ENCODE measurements at places on chromosomes 7 and 10.

GRCh38 chr7:22670422-22670815 is 56.6 kb upstream of the IL6 start:
- no peak for DNase-seq

- no peak for DNase-seq
These were observed 283.1 kb upstream of the PITRM1 start for GRCh38 chr10:3455385-3456334.

DNA sequence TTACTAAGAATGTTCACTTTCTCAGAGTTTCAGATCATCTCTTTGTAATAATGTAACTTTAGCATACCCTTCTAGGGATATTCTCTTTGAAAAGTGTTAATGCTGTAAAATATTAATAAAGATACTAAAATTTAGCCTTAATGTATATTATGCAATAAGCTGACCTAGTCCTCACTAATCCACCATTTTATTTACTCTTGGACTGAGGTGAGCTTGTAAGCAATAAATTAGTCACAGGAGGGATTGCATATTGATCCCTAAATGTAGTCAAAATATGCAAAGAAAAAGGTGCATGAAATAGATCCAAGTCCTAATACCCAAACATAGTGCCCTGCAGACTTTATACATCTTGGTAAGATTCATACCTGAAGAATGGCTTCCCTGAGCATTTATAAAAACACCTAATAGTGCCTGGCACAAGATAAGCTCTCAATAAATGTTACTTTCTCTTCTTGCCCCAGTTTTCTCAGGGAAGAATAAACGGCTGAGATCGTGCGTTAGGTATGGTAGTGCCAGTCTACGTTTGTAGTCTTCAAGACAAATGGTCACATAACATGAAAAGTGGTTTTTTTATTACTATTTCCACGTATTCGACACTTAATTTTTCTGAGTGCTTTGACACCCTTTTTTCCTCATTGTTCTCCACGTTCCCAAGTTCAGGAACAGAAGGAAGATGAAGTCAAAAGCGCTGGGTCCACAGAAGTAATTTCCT is 14.3 kb downstream of the INSIG1 start:
- DNase-seq, result no peak

- no peak for DNase-seq
These were observed 42.6 kb downstream of the RSBN1L start for GRCh38 chr7:77738871-77739270.

DNA sequence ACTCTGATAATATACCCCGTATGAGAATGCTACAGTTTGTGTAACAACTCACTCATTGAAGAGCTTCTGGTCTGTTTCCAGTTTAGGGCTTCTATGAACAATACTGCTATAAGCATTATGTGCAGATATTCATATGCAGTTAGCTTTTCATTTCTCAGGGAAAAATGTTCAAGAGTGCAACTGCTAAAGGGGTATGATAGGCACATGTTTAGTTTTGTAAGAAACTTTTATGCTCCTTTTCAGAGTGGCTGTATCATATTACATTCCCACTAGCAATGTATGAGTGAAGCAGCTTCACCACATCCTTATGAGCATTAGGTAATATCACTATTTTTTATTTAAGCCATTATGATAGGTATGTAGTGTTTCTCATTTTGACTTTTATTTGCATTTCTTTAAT is 182.6 kb upstream of the CXCL12 start:
- DNase-seq, result no peak

DNA sequence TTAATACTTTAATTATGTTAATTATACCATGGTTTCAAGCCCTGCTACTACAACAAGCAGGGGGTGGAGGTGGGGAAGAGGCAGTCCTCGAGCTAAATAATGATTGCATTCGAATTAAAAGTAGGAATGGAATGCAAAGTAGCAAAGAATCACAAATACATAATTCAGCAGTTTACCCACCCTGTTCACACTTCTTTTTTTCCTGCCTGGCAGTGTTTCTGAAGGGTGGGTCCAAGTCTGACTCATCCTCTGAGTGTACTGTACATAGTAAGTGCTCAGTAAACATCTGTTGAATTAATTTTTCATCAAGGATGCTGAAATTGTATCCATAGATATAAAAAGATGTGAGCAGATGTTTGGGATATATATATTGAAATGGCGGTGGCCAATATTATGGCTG is 778.8 kb downstream of the LRMDA start:
- DNase-seq, result no peak

DNA sequence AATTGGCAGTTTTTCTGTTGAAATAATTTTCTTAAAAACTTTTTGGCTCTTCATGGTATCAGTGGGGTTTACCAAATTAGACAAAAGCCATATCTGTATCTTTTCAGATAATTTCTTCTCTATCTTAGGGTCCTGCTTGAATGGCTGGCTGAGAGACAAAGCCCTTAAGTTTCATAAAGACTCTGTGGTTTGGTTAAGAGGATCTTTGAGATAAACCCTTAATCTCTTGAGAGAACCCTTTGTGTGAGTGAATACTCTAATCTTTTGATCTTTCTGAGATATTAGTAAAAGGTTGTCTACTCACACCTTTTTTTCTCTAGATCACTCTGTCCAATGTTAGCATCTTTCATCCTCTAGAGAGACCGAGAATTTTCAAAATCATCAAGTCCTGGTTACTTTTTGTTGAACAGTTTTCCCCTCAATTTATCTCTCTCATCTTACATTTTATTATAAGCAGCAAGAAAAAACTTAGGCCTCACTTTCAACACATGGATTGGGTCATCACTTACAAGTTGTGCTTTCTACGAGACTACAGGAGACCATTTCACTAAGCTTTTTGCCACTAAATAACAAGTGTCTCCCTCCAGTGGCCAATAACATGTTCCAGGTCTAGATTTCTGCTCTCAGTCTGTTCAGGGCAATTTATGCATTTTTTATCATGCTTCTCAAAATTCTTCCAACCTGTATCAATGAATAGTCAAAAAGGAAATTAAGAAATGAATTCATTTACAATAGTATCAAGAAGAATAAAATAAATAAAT is 28.4 kb downstream of the DNAJC9 start:
- DNase-seq, result no peak

DNA sequence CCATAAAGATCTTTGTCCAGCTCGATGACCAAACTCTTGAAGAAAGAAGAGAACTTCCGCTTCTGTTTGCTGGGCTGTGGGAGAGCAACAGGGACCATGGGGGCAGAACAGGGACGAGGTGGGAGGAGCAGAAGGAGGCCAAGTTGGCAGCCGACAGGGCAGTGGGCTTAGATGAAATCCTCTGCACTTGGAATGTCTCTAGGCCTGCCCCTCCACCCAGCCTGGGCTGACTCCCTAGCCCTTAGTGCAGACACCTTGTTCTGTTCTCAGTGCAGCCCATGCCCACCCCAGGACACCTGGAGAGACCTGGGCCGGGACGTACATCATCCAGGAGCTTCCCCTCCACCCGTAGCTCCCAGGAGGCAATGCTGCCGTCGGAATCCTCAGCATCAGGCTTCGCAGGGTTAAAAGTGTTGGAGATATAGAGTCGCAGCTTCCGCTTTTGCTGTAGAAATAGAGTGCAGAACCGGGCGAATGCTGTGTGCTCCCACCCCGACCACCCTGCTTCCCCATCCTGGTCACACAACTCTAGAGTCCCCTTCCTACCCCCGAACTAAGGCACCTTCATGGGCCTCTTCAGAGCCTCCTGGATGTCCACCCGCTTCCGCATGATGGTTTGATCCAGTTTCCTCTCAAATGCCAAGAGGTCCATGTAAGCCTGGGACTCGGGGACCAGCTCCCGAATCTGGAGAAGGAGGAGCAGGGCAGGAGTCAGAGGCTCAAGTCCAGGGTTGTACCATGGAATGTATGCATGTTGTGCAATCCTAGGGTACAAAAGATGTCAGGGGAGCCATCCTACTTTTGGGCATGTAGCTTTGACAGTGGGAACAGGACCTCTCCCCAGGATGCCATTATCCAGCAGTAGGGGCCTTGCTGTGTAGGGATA is 6.1 kb downstream of the SMARCD3 start:
- DNase-seq, result no peak

GRCh38 chr10:103736763-103737162 is 118.6 kb downstream of the SH3PXD2A start:
- DNase-seq, result no peak

DNA sequence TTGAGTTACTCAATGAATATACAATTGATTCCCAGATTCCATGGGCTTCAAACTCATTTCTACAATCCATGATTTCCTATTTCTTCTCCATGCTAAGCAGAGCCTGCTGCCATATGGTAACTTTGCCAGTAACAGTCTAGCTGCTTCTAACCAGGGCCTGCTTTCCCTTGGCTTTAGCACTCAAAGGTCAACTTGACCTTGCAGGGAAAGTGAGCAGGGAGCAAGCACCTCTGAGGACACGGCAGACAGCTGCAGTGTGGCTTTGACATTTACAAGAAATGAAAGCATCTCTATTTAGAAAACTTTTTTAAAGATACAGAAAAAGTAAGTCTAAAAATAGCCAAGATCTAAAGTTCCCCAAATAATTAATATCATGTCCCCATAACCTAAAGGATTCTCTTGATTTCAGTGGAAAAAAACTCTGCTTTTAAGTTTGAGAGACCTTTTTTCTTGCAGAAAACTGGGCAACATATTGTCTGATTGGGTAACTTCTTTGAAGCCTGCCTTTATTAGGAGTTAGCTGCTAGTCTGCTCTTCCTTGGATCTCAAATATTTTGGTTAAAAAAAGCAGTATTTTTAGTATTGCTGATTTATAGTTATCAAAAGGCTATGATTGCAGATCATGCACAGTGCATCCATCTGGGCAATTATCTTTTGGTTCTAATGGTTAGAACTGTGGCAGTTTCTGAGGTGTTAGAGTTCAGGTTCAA is 257.9 kb downstream of the AHR start:
- peak; percentile 47 for DNase-seq

- DNase-seq, result no peak
These were observed 21.3 kb upstream of the CDK14 start for GRCh38 chr7:90574820-90575187.

GRCh38 chr7:85111761-85112160 is 75.1 kb downstream of the SEMA3D start:
- DNase-seq, result no peak

- no peak for DNase-seq
These were observed 868 bp downstream of the RFC2 start for GRCh38 chr7:74253331-74253730.

GRCh38 chr7:66265566-66265965 is 60.4 kb downstream of the TPST1 start:
- no peak for DNase-seq

DNA sequence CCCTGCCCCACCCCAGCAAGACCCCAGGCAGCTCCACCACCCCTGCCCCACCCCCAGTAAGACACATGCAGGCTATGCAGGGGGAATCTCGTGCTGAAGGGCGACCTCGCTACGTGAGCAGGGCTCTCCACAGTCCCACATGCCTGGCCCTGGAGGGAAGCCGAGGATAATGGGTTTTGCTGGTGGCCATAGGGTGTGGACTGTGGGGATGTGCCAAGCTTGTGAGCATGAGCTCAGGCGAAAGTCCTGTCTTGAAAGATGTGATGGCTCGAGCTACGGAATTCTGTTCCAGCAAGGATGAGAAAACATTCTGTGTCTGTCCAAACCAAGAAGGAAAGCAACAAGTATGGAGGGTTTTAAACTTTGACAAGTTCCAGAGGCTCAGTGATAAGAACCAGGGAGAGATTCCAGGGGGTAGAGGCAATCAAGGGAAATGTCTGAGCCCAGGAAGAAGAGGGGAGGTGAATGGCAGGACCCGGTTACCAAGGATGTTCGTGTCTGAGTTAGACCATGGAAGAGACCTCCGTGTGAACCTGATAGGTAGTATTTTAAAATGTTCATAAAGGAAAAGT is 63.1 kb downstream of the PYROXD2 start:
- no peak for DNase-seq

DNA sequence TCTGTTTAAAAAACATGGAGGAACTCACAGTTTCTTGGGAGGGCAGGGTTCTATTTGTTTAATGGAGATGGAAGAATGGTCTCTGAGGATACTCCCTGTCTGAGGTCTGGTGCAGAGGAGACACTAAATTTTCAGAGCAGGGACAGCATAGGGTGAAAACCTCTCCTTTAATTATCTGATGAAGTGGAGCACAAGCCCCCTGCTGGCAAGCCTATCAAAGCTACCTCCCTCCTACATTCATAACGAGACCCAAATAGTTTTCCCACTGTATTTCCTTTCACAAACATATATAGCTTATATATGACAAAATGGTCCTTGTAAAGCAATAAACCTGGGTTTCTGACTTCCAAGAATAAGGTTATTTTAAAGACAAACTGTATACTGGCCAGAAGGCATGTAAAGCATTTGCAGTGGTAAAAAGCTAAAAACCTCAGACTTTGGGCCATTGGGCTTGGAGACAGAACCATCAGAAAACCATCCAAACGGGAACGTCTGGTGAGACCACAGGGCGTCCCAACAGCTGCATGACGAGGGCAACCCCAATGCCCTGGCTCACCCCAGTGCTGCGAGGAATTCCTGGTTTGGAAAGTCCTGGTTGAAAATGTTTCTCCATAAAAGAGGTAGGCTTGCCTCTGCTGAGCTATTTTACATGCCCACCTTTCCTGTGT is 201.3 kb downstream of the FANK1 start:
- no peak for DNase-seq

DNA sequence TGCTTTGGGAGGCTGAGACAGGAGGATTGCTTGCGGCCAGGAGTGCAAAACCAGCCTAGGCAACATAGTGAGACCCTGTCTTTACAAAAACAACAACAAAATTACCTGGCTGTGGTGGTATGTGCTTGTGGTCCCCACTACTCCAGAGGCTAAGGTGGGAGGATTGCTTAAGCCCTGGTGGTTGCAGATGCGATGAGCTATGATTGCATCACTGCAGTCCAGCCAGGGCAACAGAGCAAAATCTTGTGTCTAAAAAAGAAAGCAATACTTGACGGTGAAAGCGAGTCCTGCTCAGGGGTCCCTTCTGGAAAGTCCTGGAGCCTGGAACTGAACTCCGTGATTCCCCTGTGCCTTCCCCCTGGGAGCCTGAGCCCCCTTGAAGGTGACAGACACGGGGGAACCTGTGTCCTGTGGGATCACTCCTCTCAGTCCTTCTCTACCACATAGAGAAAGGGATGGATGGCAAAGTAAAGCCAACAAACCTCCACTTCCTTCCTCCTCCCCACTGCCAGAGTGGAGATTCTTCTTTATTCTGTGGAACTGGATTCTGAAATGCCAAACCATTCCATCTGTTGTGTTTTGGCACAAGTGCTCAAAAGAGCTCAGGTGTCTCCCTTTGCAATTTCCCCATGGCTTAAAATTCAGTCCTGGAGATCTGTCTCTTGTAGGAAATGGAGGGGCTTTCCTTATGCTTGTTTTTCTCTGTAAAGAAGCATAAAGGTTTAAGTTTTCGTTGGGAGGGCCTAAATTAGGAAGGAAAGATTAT is 50.6 kb downstream of the KIAA1217 start:
- DNase-seq, result no peak

- DNase-seq, result no peak
These were observed 7.0 kb upstream of the PANK1 start for GRCh38 chr10:89651916-89652573.

- DNase-seq, result no peak
These were observed 467.0 kb upstream of the AKR1E2 start for GRCh38 chr10:4359003-4359402.

GRCh38 chr7:50335795-50336754 is 31.6 kb downstream of the IKZF1 start:
- no peak for DNase-seq

DNA sequence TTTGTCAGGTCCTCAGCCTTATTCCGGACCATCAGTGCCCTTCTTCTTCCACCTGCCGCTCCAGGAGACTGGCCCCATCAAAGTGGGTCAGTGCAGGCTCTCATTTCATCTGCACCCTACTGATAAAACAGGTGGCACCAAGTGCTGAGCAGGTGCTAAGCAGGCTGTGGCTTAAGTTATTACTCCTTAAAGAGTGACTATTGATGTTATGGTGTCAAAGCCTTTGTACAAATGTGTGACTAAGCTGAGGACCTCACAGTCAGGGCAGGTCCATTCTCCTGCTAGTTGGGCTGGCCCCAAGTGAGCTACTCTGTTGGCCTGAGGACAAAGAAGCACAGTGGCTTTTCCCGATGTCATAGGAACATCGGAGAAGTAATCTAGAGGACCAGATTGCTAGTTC is 11.2 kb upstream of the CALD1 start:
- DNase-seq, result no peak

All from ovary (tissue), 10 donors.